ENCODE measurements at places on chromosomes 16 and 17. TPM values are rescaled to one million over a fixed set of nuclear protein-coding genes. Genes with fewer than 3 reads are reported as not detected.

OTOP2 gene
- not detected for total RNA-seq

CD300A gene
- total RNA-seq = not detected

ERAL1 gene
- 25.4 TPM for total RNA-seq

TNFRSF13B gene
- total RNA-seq = not detected

MEFV gene
- 0.20 TPM for total RNA-seq

LDHD gene
- total RNA-seq = 0.39 TPM

CCL4 gene
- total RNA-seq = not detected

TSNAXIP1 gene
- total RNA-seq = 0.98 TPM

HOXB5 gene
- 0.73 TPM for total RNA-seq

SLC16A11 gene
- total RNA-seq = 0.20 TPM

ADCY9 gene
- total RNA-seq = 27.8 TPM

TBC1D3E gene
- total RNA-seq = not detected

CRYBA1 gene
- not detected for total RNA-seq

FBXO47 gene
- total RNA-seq = not detected

GSDMA gene
- not detected for total RNA-seq

SRCAP gene
- total RNA-seq = 19.4 TPM

SPATA32 gene
- total RNA-seq = not detected

EPOP gene
- 2.6 TPM for total RNA-seq

HOXB6 gene
- total RNA-seq = 8.8 TPM

DNAI2 gene
- total RNA-seq = not detected

EVI2A gene
- 6.5 TPM for total RNA-seq

KRTAP3-2 gene
- total RNA-seq = not detected

NPIPB13 gene
- total RNA-seq = not detected

GUCY2D gene
- under 0.01 TPM for total RNA-seq

TMEM114 gene
- total RNA-seq = not detected

CHST4 gene
- total RNA-seq = under 0.01 TPM

Data from subcutaneous preadipocyte (primary cell).